A673 (cell line): ENCODE measurements at places on chromosomes 12 and 14.

- no peak for DNase-seq
Observed at GRCh38 chr14:95544588-95544987, 9.7 kb downstream of the GLRX5 start.

DNA sequence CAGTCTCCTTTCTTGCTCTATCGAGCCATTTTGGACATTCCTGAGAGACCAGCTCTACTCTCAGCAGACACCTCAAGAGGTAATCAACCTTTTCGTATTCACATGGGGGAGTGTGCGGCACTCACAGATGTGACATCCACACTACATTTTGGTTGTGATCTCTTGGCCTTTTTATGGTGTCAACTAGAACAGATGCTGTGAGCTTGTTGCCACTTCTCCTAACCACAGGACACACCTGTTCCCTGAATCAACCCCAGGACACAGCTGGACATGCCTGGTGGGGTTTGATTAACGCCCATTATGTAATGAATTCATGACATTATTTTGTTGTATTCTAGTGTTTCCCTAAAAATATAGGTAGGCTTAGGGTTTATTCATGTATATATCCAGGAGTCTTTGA is 1143.6 kb downstream of the TMEM121 start:
- DNase-seq = no peak

GRCh38 chr14:38098074-38098836 is 109.4 kb upstream of the SSTR1 start:
- DNase-seq = no peak

GRCh38 chr12:107597695-107598410 is 87.7 kb upstream of the PWP1 start:
- DNase-seq = no peak

DNA sequence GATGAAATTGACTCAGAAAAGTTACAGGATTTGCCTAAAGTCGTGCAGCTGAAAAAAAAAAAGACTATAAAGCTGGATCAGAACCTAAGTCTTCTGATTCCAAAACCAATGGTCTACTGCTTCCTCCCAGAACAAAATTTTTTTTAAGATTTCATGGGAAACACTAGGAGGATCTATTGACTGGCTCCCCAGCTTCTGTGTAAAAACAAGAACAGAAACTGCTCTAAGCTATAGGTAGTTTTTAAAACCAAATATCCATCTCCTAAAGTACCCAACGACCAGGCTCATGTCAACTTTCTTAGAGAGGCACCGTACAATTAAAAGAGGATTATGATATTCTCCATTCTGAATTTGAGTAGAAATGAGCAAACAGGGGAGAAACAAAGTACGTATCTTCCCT is 9.4 kb downstream of the FMNL3 start:
- DNase-seq = no peak

DNA sequence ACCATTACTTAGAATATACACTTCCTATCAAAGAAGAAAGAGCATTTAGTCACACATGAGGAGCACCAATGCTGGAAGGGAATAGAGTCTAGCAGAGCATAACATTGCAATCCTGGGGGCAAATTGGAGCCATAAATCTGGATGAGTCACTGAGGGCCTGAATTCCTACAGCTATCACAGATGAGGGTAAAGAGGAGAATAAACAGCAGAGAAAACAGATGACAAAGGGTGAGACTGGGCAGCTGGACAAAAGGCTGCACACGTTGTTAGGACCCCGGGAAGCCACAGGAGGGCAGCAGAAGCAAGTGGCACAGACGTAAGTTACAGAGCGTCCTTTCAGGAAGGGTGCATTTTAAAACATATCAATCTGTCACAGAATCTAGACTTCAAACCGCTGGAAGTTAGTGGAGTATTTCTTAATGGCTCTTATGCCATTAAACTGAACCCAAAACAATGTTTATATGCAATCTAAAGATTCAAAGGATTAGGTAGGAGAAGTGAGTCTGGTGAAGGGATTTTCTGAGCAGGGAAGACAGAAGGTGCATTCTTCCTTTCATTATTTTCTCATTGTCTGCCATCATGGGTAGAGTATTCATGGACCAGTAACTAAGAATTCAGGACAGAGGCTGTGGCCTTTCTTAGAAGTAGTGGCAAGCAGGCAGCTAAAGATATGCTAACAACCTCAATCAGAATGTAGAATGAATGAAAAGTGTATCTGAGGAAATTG is 159.8 kb upstream of the DAAM1 start:
- peak; percentile 75 for DNase-seq
